IMR-90 (cell line): ENCODE measurements at places on chromosomes 3 and 15. TPM values are rescaled to one million over a fixed set of nuclear protein-coding genes. Genes with fewer than 3 reads are reported as not detected.

GRCh38 chr15:50186752-50187151, 4.8 kb downstream of the SLC27A2 start:
- H3K27me3 ChIP-seq, result peaks cover 29% of the 10 kb centered on the region
- H3K4me1 ChIP-seq, result peaks cover 3% of the 10 kb centered on the region; the same call in 1 of the 2 replicates
- no peak overlapping the region for H3K27ac ChIP-seq
- no peak overlapping the region for H3K4me3 ChIP-seq

- H3K4me3 ChIP-seq, result no peak overlapping the region
- H3K36me3 ChIP-seq, result no peaks in the 10 kb centered on the region
- H3K27ac ChIP-seq, result no peak overlapping the region
- peaks cover 12% of the 10 kb centered on the region for H3K4me1 ChIP-seq
- no peaks in the 10 kb centered on the region for H3K27me3 ChIP-seq
Observed at GRCh38 chr15:66646308-66646707, 55.7 kb upstream of the SMAD6 start.

GRCh38 chr3:53166781-53167291, 5.8 kb downstream of the PRKCD start:
- no peak overlapping the region for H3K4me3 ChIP-seq
- peaks cover 17% of the 10 kb centered on the region for H3K4me1 ChIP-seq
- H3K27me3 ChIP-seq, result no peaks in the 10 kb centered on the region
- peak; percentile 64 for DNase-seq
- H3K27ac ChIP-seq, result peak overlapping the region; percentile 12

DNA sequence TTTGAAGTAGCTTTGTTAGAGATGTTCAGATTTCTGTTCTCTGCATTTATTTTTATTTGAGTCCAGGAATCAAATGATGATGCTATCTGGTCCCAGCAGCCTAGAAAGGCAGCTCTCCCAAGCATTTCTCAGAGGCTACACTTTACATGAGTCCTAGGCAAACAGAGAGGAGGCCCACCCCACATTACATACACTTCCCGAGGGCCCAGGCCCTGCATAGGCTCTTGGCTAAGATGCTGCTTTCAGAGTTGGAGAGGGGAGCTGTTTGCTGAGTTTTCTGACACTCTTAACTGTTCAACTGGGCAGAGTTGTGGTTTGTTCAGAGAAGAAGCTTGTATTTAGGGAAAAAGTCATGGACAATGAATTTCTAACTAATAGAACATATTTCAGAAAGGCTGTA, 117.9 kb upstream of the RGMA start:
- H3K36me3 ChIP-seq, result no peaks in the 10 kb centered on the region
- no peak overlapping the region for H3K27ac ChIP-seq

GRCh38 chr3:64909011-64909410, 221.2 kb upstream of the ADAMTS9 start:
- no peak for DNase-seq
- H3K27me3 ChIP-seq, result no peaks in the 10 kb centered on the region
- no peaks in the 10 kb centered on the region for H3K36me3 ChIP-seq
- H3K27ac ChIP-seq, result no peak overlapping the region
- H3K4me1 ChIP-seq, result 0 out of 2 replicates have a peak, but pooled peaks cover 2% of the 10 kb centered on the region

DNA sequence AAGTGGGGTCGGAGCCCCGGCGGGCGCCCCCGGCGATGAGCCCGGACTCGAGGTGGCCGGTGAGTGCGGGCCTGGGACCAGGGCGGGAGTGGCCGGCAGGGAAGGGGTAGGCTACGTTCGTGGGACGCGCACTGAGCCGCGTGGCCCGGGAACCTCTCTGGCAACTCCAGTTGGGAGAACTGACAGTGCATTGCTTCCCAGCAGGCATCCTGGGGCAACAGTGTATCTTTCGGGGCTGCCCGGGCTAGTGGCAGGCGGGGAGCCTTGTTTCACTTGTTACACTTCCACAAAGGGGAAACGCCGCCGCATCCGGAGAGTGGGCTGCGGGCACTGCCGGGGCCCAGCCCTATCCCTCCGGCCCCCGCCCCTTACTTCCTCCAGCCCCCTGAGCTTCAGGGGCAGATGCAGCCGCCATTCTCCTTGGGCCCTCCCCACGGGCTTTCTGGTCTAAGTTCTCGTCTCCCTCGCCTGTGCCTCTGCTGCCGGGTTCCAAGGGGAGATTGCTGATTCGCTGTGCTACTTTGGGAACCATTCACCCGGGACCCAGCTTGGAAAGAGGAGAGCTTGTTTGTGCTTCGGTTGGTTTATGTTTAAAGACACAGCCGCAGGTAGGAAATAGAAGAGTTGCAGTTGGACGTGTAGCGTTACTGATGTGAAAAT, 675 bp downstream of the BRPF1 start:
- peak overlapping the region; percentile 94 for H3K4me3 ChIP-seq
- H3K4me1 ChIP-seq, result peaks cover 8% of the 10 kb centered on the region; the same call in 1 of the 2 replicates
- DNase-seq, result no peak
- peak overlapping the region; percentile 100 for H3K27ac ChIP-seq

DNA sequence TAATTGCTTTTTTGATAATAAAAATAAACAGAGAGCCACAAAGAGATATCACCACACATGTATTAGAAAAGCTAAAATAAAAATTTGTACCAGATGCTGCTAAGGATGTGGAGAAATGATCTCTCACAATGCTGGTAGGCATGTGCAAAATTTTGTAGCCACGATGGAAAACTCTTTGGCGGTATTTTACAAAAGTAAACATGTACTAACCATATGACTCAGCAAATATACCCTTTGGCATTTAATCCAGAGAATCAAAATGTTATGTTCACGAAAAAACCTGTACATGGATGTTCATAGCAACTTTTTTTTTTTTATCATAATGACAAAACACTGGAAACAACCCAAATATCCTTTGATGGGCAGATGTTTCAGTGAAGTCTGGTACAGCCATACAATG, 261.2 kb downstream of the LPP start:
- H3K27me3 ChIP-seq, result no peaks in the 10 kb centered on the region
- peaks cover 2% of the 10 kb centered on the region; the same call in 1 of the 2 replicates for H3K36me3 ChIP-seq
- peak; percentile 33 for DNase-seq
- no peak overlapping the region for H3K27ac ChIP-seq
- no peak overlapping the region for H3K4me3 ChIP-seq
- peaks cover 1% of the 10 kb centered on the region; the same call in 1 of the 2 replicates for H3K4me1 ChIP-seq

- no peaks in the 10 kb centered on the region for H3K27me3 ChIP-seq
- DNase-seq, result no peak
- no peaks in the 10 kb centered on the region for H3K36me3 ChIP-seq
- no peaks in the 10 kb centered on the region for H3K4me1 ChIP-seq
- H3K4me3 ChIP-seq, result no peak overlapping the region
Observed at GRCh38 chr15:94858449-94858848, 627.1 kb downstream of the MCTP2 start.

DNA sequence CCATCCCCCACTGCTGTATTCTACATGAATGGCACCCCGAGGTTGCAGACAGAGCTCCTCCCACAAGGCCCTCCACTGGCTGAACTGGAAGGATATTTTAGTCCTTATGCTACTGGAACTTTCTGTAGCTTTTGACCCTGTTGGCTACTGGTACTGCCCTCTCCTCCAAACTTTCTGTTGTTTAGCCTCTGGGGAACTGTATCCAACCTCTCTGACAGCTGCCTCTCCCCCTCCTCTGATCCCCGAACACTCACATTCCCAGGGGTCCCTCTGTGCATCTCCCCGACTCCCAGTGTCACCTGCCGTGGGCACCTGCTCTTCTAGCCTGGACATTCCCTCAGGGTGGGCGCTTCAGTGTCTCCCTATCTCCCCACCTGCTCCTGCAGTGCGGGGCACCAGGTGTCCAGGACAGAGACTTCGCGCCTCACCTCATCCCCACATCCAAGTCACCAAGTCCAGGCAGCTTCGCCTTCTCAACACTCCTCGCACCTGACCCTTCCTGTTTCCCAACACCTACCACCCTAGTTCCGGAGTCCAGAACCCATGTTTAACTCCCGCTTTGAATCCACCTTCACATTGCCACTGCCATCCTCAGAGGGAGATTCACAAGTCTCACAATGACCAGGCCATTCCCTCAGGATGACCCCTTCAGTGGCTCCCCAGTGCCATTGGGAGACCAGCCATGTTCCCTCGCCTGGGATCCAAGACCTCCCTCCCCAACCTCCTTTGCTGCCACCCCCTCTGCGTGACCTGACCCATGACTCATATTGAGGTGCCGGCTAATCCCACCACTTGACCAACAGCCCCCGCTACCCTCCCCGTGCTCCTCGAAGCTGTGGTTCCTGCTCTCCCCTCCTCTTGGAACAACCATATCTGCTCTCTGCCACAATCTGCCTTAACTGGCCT, 34.2 kb downstream of the BDH1 start:
- no peak overlapping the region for H3K27ac ChIP-seq
- H3K4me1 ChIP-seq, result peaks cover 16% of the 10 kb centered on the region
- peaks cover 3% of the 10 kb centered on the region; the same call in 1 of the 2 replicates for H3K27me3 ChIP-seq

DNA sequence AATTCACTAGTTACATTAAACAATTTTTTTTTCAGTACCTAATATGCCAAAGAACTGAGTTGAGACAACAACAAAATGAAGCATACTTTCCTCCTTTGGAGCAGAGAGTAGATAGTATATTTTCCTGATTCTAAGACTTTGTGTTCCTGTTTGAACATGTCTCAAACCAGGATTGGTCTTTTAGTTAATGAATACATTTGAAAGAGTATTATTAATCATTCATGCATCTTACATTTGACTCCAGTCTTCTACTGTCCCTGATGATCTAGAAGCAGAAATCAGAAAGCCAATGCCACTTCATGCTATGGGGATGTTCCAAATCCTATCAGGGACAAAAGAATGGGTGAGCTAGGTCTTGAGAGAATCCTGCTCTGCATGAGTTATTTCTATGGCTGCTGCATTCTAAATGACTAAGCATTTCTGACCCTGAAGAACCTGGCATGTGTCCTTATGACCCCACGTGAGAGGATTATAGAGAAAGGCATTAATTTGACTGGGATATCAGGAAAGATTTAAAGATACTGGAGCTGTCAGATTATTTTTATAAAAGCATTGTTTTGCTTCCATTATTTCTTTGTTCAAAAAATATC, 32.9 kb upstream of the MBNL1 start:
- no peak overlapping the region for H3K27ac ChIP-seq
- H3K4me3 ChIP-seq, result no peak overlapping the region
- H3K27me3 ChIP-seq, result no peaks in the 10 kb centered on the region
- H3K36me3 ChIP-seq, result no peaks in the 10 kb centered on the region
- peaks cover 6% of the 10 kb centered on the region; the same call in 1 of the 2 replicates for H3K4me1 ChIP-seq
- peak; percentile 18 for DNase-seq

- H3K4me1 ChIP-seq, result peaks cover 4% of the 10 kb centered on the region; the same call in 1 of the 2 replicates
- H3K4me3 ChIP-seq, result no peak overlapping the region
- no peaks in the 10 kb centered on the region for H3K36me3 ChIP-seq
- peak; percentile 87 for DNase-seq
Observed at GRCh38 chr3:52339612-52340011, 23.5 kb downstream of the DNAH1 start.

GRCh38 chr3:106261396-106261795, 392.6 kb upstream of the CBLB start:
- peaks cover 2% of the 10 kb centered on the region; the same call in 1 of the 2 replicates for H3K4me1 ChIP-seq
- H3K4me3 ChIP-seq, result no peak overlapping the region
- no peak overlapping the region; the same call in 1 of the 2 replicates for H3K27ac ChIP-seq
- peak; percentile 45 for DNase-seq
- H3K36me3 ChIP-seq, result no peaks in the 10 kb centered on the region

DNA sequence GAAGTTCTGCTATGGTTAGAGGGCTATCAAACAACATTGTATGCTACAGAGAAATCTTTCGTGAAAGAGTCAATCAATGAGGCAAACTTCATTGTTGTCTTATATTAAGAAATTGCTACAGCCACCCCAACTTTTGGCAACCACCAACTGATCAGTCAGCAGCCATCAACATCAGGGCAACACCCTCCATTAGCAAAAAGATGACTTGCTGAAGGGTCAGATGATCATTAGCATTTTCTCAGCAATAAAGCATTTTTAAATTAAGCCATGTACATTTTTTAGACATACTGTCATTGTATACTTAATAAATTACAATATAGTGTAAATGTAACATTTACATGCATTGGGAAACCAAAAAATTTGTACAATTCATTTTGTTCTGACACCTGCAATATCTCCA, 53.1 kb downstream of the LYZL4 start:
- no peak for DNase-seq
- H3K4me3 ChIP-seq, result no peak overlapping the region
- no peaks in the 10 kb centered on the region for H3K4me1 ChIP-seq
- no peaks in the 10 kb centered on the region for H3K36me3 ChIP-seq
- H3K27ac ChIP-seq, result no peak overlapping the region

- H3K27me3 ChIP-seq, result no peaks in the 10 kb centered on the region
- no peaks in the 10 kb centered on the region for H3K36me3 ChIP-seq
- H3K4me1 ChIP-seq, result peaks cover 32% of the 10 kb centered on the region
- H3K27ac ChIP-seq, result no peak overlapping the region
- no peak for DNase-seq
- H3K4me3 ChIP-seq, result no peak overlapping the region
Observed at GRCh38 chr3:13018561-13019242, 54.5 kb downstream of the IQSEC1 start.

- DNase-seq, result no peak
- H3K4me3 ChIP-seq, result no peak overlapping the region
- no peaks in the 10 kb centered on the region for H3K4me1 ChIP-seq
- H3K27me3 ChIP-seq, result no peaks in the 10 kb centered on the region
- no peaks in the 10 kb centered on the region for H3K36me3 ChIP-seq
Observed at GRCh38 chr3:15403495-15403894, 23.8 kb downstream of the METTL6 start.

DNA sequence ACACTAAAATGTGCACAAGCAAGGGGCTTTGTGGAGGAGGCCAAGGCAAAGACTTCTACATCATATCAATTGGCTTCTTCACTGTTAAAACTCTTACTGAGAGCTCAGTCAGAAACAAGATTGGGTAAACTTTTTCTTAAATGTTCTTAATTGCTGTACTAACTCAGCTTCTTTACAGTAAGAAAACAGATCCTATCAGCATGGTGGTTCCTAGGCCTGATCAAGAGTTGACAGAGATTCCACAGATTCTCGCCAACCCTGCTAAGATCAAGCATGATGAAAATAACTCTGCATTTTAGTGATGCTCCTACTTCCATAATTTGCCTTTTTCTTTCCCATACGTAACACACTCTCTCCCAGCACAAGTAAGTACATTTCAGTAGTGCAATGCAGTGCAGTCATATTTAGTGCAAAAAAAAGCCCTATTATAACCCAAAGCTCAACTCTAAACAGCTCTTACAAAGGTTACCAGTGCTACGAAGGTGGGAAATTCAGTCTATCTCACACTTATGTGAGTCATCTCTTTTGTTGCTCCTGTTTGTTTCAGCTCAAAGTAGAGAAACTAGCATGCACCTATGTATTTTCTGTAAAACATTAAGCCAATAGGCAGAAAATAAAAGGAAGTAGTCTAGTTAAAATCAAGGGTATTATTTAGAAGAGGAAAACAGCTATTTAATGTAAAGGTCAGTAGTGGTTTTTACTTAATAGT, 29.9 kb downstream of the TIGIT start:
- H3K4me3 ChIP-seq, result no peak overlapping the region
- H3K27ac ChIP-seq, result no peak overlapping the region
- H3K4me1 ChIP-seq, result no peaks in the 10 kb centered on the region
- H3K36me3 ChIP-seq, result no peaks in the 10 kb centered on the region
- no peak for DNase-seq

Gene ATP13A5
- total RNA-seq, result not detected in 2 replicates

Gene BLM
- total RNA-seq, result 6.5 and 7.2 TPM in 2 replicates

Gene LRRC3B
- total RNA-seq, result not detected in 2 replicates

Gene CDCP1
- 2.5 TPM in 2 replicates for total RNA-seq

Gene ABHD10
- total RNA-seq, result 53.9 and 57.2 TPM in 2 replicates

Gene DPPA4
- not detected in 2 replicates for total RNA-seq

Gene CLDN16
- under 0.01 TPM in 2 replicates for total RNA-seq

Gene ZPLD1
- under 0.01 TPM in 2 replicates for total RNA-seq
